ENCODE measurements at places on chromosomes 1 and 21.

- no peak for DNase-seq
Measured at GRCh38 chr1:47324682-47325081, 8.9 kb upstream of the CMPK1 start.

DNA sequence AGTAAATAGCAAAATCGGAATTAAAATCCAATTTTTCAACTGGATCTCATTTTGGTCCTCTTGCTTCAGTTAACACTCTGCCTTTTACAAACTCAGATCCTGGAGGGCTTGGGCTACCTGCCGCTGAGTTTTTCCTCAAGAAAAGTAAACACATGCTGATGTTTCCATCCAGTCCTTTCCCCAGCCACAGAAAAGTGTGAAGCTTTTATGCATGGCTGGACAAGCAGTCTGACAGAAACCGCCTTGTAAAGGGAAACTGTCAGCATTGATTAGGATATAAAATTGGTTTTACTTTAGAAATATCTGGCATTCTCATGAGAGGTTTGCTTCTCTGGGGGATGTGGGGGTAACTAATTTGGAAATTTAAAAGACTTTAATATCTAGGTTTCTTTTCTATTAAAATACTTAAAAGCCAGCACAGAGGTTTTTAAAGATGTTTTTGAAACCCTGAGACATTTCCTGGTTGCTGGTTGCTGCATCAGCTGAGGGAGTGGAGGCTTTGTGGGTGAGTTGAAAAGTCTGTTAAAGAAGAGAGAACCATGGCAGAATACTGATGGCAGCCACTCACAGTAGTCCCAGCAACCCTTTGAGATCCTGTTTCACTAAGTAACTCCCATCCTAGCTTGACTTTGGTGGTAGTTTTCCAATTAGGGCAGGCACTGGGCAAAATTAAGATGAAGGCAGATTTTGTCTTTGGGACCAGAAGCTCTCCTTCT, 238.3 kb downstream of the PAPPA2 start:
- no peak for DNase-seq

DNA sequence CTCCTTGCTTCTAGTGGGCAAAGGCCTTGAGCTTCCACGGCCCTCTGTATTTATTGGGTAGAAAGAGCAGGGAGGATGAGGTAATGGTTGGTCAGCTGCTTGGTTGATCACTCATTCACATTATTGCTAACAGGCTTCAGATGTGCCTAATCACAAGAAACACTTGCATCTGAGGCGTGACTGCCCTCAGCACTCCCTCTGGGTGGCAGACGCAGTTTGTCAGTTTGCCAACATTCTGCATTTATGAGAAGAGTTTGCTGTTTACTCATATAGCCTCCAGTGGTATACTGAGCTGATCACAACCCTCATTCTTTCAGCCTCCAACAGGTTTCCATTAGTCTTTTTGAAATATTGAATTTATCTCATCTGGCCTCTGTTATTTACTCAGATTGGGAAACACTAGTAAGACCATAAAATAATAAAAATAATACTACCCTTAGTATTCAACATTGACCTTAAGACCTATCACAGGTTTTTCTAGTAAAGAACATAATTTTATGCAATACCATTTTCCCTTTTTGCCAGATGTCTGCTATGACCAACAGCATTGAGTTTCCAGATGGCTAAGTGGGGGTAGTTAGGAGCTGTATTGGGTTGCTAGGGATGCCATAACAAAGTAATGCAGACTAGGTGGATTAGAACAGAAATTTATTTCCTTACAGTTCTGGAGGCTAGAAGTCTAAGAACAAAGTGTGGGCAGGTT, 53.3 kb downstream of the PTGFR start:
- no peak for DNase-seq

- DNase-seq: no peak
Measured at GRCh38 chr1:68375919-68376318, 73.8 kb downstream of the RPE65 start.

GRCh38 chr1:160975026-160975425, 20.4 kb upstream of the ITLN2 start:
- no peak for DNase-seq

DNA sequence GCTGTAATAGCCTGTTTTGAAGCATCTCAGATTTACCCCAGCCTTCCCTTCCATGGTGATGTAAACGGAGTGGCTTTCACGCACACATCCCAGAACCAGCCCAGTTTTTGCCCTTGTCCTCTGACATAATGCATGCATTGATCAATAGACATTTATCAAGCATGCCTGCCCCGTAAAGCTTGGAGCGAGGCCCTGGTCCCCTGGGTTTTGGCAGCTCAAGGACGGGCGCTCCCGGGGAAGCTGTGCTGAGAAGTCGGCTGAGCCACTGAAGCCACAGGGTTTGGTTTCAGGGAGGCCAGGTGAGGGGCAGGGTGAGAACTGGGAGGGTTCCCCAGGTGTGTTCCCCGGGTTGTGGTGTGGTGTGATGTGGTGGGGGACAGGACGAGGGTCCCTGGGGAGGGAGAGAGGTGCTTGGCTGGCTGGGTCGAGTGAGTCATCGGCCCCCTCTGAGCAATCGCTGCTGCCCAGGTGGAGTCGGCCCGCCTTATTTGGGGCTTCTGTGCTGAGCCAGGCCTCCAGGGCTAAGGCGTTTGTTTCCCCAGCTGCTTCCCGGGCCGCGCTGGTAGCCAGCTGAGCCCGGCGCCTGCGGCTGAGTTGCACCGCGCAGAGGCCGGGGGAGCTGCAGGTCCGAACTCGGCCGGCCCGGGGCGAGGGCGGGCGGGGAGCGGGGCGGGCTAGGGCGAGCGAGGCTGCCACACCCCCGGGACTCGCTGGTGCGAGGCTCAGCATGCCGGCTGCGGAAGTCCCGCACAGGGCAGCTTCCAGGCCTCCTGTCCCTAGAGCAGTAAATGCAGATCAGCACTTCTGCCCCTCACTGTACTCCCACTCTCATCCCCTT, 23.6 kb downstream of the ATP2B4 start:
- peak; percentile 73 for DNase-seq

- no peak for DNase-seq
Measured at GRCh38 chr1:178057912-178058534, 35.9 kb upstream of the RASAL2 start.

GRCh38 chr1:234504969-234505768, 26.2 kb upstream of the TARBP1 start:
- no peak for DNase-seq

- no peak for DNase-seq
Measured at GRCh38 chr1:242522996-242523718, 1.3 kb downstream of the PLD5 start.

GRCh38 chr1:233639611-233640010, 25.7 kb downstream of the KCNK1 start:
- DNase-seq: no peak

- DNase-seq: no peak
Measured at GRCh38 chr1:91729621-91730358, 156.2 kb downstream of the TGFBR3 start.

DNA sequence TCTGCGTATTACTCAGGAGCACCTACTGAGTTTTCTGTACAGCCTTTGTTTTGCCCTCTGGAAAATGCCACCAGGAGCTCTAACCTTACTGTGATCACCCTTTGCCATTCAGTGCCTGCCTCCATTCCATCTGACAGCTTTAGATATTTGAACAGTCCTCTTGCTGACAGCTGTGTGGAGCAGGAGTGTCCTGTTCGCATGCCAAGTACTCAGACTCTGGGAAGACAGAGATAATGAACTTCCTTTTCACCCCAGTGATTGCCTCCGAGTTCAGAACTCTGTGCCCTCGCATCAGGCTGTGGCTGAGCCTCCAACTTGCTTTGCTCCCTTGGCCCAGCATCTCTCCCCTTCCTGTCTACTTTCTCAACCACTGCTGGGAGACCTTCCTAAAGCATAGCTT, 74.0 kb downstream of the CACNA1E start:
- DNase-seq: no peak

GRCh38 chr1:109794319-109795132, 30.8 kb upstream of the EPS8L3 start:
- no peak for DNase-seq

GRCh38 chr1:209130886-209131285, 452.6 kb upstream of the CAMK1G start:
- DNase-seq: no peak

DNA sequence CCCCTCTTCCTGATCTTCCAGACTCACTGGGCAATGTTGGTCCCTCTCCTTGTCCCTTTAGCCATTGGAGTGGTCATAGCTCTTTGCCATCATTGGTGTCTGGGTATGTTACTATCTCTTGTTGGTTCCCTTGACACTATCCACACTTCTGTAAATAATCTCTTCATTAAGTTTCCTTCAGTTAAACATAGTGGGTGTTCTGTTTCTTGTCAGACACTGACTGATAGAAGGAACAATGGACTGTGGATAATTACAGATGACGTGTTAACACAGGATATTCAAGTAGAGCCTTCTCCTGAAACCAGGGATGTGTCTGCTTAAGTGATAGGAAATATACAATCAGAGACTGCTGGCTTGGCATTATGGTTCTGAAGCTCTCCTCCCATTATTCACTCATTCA, 458.3 kb upstream of the USP24 start:
- DNase-seq: no peak

DNA sequence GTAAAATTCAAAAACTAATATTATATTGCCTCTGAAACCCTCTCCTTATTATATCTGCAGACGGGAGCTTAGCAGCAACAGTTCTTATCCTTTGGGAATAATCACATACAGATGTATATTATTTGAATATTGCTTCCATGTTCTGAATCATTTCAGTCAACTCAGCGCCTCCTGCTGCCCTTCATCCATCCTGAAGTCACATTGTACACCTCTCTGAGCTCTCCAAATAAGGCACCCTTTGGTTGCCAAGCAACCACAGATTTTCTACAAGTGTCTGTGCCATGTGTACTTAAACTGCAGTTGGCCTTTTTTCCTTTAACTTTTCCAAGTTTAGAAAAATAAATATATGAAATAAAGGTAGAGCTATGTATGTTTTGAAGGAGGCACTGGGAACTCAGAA, 384.3 kb downstream of the LRRIQ3 start:
- no peak for DNase-seq

- DNase-seq: no peak
Measured at GRCh38 chr1:234546890-234547788, 62.8 kb downstream of the IRF2BP2 start.

DNA sequence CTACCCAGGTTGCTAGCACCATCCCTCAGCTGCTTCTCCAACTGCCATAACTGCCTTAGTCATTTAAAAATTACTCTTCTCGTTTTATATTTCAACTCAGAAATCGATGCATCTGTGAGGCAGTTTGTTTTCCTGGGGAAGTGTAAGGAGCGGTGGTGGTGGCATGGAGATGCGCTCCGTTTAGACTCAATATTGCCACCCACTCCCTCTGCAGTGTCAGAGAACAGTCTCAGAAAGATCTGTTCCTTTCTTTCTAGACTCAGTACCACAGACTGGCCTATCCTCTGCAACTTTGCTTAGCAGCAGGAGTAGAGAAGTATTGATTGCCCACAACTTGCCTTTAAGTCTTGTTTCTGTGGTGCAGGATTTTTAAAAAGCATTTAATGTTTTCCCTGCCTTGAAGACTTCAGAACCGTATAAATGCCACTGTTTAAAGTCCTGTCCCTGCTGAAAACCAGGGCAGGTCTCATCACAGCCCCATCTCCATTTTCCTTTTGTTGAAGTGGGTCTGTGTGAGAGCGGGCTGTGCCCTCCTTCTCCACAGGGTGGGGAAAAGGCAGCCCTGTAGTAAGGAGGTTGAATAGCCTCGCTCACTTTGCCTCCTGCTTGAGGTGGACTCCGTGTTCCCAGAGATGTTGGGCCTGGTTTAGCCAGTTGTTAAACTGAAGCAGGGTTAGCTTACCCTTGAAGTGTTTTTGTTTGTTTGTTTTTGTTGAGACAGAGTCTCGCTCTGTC, 105.2 kb downstream of the NFIA start:
- DNase-seq: no peak

GRCh38 chr1:163673759-163674151, 352.0 kb downstream of the NUF2 start:
- DNase-seq: no peak

- DNase-seq: no peak
Measured at GRCh38 chr1:234925440-234926263, 203.0 kb downstream of the TOMM20 start.

- no peak for DNase-seq
Measured at GRCh38 chr21:45408271-45408791, 3.4 kb downstream of the COL18A1 start.

Data from CD4-positive, alpha-beta T cell treated with Interleukin-15 for 1 hour (primary cell).